ENCODE measurements at places on chromosomes 3 and 15.

- DNase-seq = no peak
Observed at GRCh38 chr3:37849146-37849923, 12.3 kb upstream of the CTDSPL start.

DNA sequence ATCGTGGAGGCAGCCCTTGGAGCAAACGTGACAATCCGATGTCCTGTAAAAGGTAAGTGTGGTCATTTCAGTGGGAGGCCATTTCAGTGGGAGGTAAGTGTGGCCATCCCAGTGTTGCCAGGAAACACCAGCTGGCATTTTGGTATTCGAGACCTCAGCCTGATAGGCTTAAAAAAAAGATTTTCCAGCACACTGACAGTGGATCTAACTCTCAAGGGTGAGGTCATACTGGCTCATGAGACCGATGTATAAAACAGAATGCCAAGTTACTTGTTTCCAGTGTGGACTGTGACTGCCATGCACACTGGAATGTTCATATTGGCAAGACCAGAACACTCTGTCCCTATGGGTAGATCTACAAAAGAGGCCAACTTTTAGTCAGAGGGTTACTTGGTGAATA lies 244.4 kb upstream of the GOLGA6L4 start:
- DNase-seq = no peak

DNA sequence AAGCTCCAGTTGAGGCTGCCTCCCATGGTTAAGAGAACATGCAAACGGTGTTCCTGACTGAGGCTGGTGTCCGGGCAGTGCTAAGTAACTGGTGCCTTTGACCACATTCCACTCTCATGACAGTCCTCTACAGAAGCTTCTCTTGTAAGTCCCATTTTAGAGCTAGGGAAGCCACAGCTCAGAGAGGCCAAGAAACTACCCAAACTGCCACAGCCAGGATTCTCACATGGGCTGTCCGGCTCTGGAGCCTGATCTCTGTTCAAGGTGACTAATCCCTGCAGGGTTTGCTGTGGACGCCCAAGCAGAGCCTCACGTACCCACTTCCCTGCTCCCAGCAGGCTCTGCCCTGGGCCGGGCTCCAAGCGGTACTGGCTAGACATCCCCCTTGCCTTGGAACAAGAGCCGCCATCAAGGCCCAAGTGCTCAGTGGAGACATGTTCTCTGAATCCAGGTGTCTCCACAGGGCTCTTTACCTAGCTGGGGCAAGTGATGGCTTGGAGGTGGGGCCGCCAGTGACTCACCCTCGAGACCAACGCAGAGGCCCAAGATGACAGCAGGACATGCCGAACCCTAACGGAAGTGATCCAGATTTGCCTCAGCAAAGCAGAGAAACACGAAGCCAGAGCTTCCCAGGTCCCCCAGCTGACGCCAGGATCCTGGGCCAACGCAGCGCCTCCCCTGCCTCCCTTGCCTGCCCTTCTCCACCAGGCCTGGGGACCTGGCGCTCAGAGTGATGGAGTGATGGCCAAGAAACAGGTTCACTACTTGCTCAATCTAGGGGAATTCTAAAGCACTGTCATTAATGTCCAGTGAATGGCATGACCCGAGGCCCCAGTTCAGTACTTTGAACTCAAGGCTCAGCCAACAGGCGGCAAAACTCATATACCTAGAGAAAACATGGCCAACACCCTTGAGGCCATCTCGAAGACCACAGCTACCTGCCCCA lies 24.4 kb downstream of the KLHL25 start:
- no peak for DNase-seq

DNA sequence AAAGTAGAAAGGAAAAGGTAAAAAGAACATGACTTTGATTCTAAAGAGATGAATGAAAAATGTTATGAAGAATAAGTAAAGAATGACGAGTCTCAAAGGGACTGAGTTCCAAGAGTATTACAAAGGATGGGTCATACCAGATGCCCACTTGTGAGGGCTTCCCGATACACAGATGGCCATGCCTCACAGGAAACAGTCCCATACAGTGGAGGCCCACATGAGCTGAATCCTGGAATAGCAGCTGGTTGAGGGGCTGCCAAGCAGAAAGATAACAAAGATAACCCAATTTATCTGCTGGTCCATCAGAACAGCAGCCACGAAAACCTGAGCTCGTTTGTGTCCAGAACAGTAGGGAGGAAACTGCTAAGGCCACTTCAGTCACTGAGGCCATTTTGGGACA lies 3.7 kb downstream of the SSR3 start:
- no peak for DNase-seq

DNA sequence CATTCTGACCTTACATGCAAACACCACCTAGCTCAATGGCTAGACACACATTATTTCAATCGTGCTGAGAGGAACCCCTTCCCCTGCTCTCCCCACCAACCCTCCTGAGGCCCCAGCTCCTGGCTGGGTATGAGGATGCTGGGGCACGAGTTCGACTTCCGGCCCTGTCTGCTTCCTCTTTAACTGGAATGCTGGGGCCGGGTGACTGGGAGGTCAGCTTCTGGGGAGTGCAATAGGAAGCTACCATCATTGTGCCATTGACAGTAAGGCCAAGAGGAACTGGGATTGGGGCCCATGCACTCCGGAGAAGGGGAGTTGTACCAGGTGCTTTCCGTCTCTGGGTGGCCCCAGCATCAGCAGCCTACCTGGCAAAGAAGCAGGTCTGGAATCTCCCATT lies 15.6 kb upstream of the TLE3 start:
- no peak for DNase-seq

GRCh38 chr3:31714495-31715280 lies 182.0 kb downstream of the STT3B start:
- no peak for DNase-seq

DNA sequence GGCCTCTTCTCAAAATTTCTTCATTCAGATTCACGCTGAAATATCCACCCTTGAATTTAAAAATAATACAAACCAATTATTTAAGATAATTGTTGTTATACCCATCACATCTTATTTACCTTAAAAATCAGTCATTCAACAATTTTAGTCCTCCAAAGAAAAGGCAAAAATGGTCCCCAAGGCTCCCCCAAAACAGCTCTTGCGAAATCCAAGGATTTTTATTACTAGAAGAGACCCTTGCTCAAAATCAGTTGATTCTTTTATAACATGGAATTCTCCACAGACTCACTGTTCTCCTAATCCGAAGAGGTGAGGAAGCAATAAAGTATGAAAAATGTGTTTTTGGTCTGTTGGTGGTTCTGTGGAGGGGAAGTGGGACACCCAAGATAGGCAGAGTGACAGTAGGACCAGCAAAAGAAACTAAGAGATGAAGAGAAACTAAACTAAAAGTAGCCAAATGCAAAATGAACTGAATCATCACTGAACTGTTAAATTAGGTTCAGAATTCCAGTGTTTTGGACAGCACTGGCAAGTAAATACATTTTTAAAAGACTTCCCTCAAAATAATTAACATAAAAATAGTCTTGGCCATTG lies 19.1 kb upstream of the PLCH1 start:
- no peak for DNase-seq

GRCh38 chr3:4751502-4752101 lies 227.6 kb upstream of the BHLHE40 start:
- no peak for DNase-seq

- no peak for DNase-seq
Observed at GRCh38 chr3:57234613-57235575, 7.4 kb downstream of the APPL1 start.

DNA sequence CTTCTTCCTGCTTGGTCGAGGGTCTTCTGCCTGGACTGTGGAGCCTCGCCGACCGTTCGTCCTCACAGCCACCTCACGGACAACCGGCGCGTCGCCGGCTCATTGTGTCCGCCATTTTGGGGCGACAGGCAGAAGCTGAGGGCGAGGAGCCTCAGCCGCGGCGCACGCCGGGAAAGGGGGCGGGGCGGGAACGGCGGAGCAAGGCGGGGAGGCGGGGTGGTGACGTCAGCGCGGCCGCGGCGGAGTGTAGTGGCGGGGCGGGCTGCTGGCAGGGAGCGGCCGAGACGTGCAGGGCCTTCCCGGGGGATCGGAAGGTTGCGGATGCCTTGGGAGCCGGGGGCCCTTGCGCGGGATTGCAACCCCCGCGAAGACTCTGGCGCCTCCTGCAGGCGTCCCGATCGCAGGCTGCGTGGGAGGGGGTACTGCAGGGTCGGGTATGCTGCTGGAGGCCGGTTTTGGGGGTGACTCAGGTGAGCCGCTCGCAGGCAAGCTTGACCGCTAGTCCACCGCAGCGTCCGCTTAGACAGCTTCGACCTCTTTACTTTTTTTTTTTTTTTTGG lies at the start of gene WDR82:
Gene WDR82 (minus strand): TSS at position 140 of the 560 bp plus-strand sequence. CDS start 288 bp downstream, outside the sequence.
- DNase-seq = peak; percentile 96

DNA sequence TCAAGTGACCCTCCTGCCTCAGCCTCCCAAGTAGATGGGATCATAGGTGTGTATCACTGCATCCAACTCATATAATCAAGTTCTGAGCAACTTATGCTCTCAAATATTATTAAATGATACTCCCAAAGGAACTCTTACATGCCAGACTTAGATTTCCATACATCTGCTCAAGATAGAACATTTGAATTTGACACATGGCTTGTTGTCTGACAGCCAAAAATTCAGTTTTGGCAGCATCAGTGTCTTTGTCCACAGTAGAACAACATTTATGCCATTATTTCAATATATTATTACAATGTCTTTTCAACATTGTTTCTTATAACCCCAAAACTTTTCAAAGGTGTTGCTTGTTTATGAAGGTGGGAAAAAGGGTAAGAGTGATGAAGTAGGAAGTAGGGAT lies 116.2 kb downstream of the SUCNR1 start:
- no peak for DNase-seq

DNA sequence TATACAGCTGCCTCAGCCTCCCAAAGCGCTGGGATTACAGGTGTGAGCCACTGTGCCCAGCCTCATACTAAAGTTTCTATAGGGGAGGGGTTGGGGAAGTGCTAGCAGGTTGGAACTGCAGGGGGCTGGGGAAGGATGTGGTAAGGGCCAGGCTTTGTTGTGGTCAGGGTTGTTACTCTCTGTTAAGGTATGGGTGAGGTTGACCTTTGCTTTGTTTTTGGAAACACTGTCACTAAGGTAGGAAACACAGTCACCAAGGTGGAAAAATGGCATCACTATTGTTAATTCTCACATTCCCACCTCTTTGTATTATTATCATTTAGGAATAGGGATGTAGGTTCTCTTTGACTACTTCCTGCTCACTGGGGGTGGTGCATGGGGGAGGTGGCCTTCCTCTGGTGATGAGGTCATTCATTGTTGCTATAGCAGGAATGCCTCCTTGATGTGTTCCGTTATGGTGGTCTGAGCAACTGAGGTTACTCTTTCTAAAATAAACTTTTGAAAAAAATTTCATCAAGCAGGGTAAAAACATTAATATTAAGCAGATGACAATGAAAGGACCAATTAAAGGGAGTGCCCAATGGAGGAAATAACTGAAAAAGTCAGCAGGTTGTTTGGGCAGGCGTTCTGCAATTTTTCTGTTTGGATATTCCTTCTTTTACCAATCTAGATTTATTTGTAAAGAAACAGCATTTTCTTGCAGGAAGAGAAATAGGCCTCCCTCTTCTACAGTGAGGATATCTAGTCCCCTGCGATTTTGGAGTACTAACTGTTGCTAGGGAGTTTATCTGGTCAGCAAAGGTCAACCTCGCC lies 150.5 kb downstream of the WDR76 start:
- peak; percentile 23 for DNase-seq

GRCh38 chr15:35215093-35215492 lies 130.0 kb upstream of the NANOGP8 start:
- no peak for DNase-seq

DNA sequence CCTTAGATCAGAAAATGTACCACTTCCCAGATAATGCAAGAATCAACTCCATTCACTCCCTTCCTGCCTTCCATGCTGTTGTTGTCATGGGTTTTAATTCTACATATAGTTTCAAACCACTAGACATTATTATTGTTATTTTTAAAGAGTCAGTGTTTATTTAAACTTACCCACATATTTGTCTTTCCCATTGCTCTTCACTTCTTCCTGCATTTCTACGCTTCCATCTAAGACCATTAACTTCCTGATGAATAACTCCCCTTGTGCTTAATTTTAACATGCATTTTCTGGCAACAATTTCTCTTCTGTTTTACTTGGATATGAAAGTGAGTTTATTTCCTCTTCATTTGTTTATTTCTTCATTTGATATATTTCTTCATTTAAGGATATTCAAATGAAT lies 127.1 kb upstream of the FHIT start:
- no peak for DNase-seq

DNA sequence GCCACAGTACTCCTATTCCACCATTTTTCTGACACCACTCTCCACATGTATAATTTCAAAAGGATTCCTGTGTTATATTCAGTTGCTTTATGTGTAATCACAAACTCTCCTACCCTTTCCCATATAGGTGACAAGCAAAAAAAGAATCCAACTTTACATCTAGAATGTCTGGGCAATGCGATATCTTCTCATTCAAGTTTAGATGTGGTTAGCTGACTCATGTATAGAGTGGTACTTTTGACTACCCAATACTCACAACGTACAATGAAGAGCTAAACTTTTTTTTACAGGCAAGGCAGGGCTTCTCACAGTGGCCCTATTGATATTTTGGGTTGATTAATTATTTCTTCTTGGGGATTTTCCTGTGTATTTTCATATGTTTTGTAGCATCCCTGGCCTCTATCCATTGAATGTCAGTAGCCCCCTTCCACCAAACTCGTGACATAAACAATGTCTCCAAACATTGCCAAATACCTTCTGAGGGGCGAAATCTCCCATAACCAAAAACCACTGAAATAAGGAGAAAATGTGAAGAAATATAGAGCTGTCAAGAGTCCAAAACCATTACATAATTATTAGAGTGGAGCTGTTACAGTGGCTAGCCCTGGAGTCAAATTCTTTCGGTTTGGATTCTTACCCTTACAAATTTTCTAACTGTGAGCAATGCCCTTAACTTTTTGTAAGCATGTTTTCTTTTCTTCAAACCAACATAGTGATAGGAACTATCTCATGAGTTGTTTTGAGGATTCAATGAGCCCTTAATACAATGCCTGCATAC lies 342.6 kb downstream of the NSUN3 start:
- no peak for DNase-seq

DNA sequence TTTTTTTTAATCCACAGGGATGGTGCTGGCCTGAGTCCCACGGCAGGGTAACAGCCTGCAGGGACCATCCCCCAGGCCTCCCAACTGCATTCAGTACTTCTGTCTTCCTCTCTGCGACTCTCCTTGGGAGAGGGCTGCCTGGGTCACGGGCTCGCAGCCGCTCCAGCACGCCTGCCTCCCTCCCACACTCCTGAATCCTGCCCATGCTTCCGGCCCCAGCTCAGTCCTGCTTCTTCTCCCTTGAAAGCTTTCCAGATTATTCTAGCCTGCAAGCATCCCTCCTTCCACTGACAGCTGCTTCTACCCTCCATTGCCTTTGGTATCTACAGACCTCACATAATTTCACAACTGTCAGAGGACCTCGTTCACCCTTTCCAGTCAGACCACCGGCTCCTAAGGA lies 32.4 kb downstream of the MEGF11 start:
- no peak for DNase-seq

DNA sequence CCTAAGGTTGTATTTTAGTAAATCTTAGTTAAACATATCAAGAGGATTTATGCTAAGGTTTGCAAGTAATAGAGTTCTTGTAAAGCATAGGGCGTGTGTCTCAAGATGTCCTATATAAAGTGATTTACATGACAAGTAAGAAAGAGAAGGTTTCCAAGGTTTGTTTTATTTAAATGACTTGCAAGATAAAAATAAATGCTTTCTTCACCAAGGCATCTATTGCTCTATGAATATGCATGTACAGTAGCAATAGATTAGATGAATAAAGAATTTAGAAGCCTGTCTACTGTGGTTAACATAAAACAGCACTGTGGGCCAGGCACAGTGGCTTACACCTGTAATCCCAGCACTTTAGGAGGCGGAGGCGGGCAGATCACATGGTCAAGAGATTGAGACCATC lies 466.4 kb upstream of the IL12A start:
- no peak for DNase-seq

- peak; percentile 43 for DNase-seq
Observed at GRCh38 chr3:48565591-48566400, 2.2 kb upstream of the UCN2 start.

- DNase-seq = no peak
Observed at GRCh38 chr3:172047567-172048115, 8.3 kb downstream of the FNDC3B start.
